ENCODE measurements at places on chromosomes 5 and 9.
A peak's percentile ranks its signal among the peaks of the same experiment; 100 is the strongest.

DNA sequence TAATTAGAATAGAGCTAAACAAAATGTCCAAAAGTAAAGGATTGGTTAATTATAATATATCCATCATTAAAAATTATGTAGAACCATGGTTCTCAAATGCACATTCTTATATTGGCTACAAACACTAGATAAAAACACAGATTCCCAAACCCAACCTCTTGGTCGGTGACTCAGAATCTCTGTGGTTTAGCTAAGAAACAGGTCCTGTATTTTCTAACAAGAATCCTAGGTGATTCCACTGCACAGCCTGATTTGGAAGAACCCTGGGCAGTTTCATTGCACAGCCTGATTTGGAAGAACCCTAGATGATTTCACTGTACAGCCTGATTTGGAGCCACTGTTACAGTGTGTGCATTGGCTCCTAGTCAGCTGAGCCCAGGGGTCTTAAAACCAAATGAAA, 67.9 kb downstream of the KIAA1958 start:
- DNase-seq: no peak

DNA sequence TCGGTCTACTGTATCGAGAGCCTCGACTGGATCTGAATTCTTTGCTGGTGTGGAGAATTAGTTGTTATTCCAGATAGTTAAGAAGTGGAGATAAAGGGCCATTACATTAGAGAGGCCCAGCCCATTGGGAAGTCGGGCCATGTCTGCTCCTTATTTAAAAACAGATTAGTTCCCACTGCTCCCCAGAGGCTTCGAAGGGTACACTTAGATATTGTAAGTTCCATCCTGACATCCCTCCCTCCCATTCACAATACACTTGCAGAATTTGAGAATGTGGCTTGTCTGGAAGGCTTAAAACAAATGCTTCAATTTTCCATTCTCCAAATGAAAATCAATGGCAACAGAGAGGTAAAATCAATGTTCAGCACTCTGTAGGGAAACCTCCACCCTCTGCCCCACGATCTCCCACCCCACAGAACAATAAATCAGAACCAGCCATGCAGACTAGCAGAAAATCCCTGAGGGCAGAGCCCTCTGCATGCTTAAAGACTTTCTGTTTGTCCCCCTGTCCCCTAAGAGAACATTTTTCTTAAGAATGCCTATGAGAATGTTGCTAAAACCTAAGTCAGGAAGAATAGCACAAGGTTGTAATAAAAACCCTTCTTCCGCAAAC, 364.1 kb downstream of the SPOCK1 start:
- DNase-seq: no peak

DNA sequence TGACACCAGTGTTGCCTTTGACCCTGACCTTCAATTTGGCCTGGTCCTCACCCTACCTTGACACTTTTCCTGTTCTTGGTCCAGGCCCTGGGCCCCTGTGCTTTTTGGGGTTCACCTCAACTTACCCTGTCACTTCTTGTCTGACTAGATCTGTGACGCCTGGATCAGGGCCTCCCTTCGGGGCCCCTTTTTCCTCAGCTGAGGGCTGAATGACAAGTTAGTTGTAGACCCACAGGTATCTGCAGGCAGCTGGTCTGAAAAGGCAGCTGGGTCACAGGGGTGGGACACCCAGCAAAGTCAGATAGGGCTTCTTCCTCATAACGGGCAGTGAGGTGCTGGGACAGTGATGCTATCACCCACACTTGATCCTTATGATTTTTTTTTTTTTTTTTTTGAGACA, 10.0 kb upstream of the MYORG start:
- DNase-seq: no peak

DNA sequence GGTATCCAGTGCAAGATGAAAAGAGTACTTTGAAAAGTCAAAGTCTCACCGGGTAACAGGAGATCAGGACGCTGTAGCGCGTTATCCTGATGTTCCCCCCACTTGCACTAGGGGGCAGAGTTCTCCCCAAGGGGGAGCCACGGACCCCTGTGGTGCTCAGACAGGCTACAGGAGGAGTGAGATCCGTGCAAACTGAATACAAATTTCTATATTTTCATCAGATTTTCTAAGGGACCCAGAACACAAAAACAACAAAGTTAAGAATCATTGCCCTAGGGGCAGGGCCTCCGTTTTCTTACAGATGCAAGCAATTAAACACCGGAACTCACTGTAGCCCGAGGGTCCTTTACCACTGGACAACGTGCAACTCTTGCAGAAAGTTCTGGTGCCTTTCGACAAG, 2.0 kb downstream of the MYO10 start:
- DNase-seq: peak; percentile 43

DNA sequence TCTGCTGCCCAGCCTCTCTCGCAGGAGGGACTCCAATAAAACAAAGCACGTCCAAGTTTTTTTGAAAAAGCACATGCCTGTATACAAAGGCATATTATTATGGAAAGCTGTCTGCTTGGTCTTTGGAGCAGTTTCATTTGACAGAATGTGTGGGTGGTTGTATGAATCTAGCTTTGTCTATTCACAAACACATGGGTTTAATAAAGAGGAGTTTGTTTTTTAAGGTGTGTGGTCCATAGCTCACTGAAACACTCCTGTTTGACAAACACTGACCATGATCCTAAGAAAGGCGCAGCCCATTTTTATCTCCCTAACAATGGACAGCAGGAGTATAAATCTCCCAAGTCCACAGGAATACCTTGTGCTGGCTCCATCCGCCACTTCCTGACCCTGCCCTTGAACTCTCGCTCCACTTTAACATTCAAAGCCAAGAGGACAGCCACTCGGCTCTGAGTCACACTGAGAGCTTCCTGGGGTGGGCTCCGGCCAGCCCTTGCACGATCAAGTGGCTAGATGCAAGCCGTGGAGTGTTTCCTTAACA, 371.9 kb downstream of the EBF1 start:
- no peak for DNase-seq

- no peak for DNase-seq
Measured at GRCh38 chr5:17411436-17412402, 86.3 kb upstream of the TAF11L2 start.

DNA sequence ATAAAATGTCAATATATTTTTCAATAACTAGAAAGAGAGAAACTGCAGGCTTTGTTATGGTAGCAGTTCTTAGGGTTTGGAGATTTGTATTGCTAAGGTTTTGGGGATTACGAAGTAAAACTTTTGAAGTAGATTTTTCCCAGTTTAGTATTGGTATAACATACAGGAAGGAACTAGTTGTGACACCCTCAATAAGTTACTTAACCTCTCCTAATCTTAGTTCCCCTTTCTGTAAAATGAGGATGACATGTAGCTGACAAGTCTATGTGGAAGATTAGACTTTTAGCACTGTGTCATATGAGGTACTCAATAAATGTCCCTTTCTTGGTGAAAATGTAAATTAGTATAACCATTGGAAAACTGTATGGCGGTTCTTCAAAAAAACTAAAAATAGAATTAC, 73.4 kb upstream of the ATG10 start:
- DNase-seq: no peak

- DNase-seq: no peak
Measured at GRCh38 chr9:113215132-113215531, 5.9 kb downstream of the FKBP15 start.

GRCh38 chr5:54570916-54571315, 53.4 kb downstream of the SNX18 start:
- DNase-seq: no peak

DNA sequence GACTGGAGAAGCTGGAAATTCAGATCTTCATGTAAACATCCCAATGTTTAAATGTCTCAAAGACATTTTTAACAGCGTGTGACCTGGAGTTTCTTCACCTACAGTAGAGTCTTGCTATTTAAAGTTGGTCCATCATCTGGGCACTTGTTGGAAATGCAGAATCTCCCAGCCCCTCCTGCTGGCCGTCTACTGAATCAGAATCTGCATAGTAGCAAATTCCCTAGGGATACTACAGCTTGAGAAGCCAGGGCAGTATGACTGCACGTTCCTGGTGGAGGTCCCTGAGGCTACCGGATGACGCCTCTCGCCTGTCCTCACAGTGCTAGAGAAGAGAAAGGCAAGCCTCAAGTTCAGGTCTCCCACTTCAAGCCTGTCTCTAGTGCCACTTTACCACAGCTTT, 15.7 kb downstream of the SAP30L start:
- DNase-seq: no peak

Measured in activated CD8-positive, alpha-beta memory T cell treated with anti-CD3 and anti-CD28 coated beads, Interleukin-2, amount 10 ng/mL, durations not matched to agents 7 days and 5 days (primary cell).